H1 (cell line): ENCODE measurements at places on chromosomes 2 and 18.
A peak's percentile ranks its signal among the peaks of the same experiment; 100 is the strongest.

GRCh38 chr2:237964578-237965404, 2.0 kb upstream of the UBE2F start:
- no peaks in the 10 kb centered on the region for H3K27me3 ChIP-seq
- H3K4me3 ChIP-seq, result no peak overlapping the region
- no peaks in the 10 kb centered on the region for H3K36me3 ChIP-seq
- no peak overlapping the region for H3K27ac ChIP-seq
- no peak for DNase-seq

GRCh38 chr18:48475635-48476549, 62.9 kb upstream of the CTIF start:
- no peaks in the 10 kb centered on the region for H3K27me3 ChIP-seq
- no peak overlapping the region for H3K27ac ChIP-seq
- H3K36me3 ChIP-seq, result no peaks in the 10 kb centered on the region
- DNase-seq, result peak; percentile 41
- H3K4me3 ChIP-seq, result no peak overlapping the region

GRCh38 chr2:176356251-176356650, 87.0 kb downstream of the MTX2 start:
- H3K4me3 ChIP-seq, result no peak overlapping the region
- no peaks in the 10 kb centered on the region for H3K36me3 ChIP-seq
- H3K4me1 ChIP-seq, result no peaks in the 10 kb centered on the region

GRCh38 chr2:175824243-175824642, 177.8 kb downstream of the LNPK start:
- H3K36me3 ChIP-seq, result no peaks in the 10 kb centered on the region; the same call in 1 of the 2 replicates
- no peaks in the 10 kb centered on the region for H3K27me3 ChIP-seq
- H3K4me1 ChIP-seq, result no peaks in the 10 kb centered on the region
- H3K4me3 ChIP-seq, result no peak overlapping the region
- no peak for DNase-seq
- H3K27ac ChIP-seq, result no peak overlapping the region

- no peaks in the 10 kb centered on the region for H3K4me1 ChIP-seq
- peak; percentile 65 for DNase-seq
- H3K27me3 ChIP-seq, result no peaks in the 10 kb centered on the region
Measured at GRCh38 chr2:158011055-158011771, 90.5 kb upstream of the UPP2 start.

DNA sequence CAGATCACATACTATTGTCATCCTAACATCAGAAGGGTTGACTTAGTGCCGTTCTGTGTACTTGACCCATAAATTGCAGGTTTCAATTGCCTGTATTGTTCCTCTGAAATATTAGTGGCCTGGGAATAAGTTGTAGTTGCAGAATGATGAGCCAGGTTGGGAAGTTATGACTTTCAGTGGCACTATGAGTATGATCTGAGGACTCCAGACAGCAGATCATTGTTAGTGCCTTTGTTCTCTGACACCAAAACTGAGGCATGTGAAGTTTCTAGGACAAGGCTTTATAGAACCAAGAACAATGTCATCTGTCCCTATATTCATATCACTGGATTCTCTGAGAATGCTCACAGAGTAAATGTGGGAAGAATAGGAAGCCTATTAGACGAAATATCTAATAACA, 403.7 kb downstream of the STK39 start:
- no peaks in the 10 kb centered on the region for H3K27me3 ChIP-seq
- no peaks in the 10 kb centered on the region for H3K36me3 ChIP-seq
- H3K27ac ChIP-seq, result no peak overlapping the region
- DNase-seq, result no peak
- no peak overlapping the region for H3K4me3 ChIP-seq

- DNase-seq, result no peak
- no peaks in the 10 kb centered on the region for H3K4me1 ChIP-seq
- H3K36me3 ChIP-seq, result no peaks in the 10 kb centered on the region
- H3K4me3 ChIP-seq, result no peak overlapping the region
Measured at GRCh38 chr2:69057660-69058059, 44.7 kb downstream of the ANTXR1 start.

DNA sequence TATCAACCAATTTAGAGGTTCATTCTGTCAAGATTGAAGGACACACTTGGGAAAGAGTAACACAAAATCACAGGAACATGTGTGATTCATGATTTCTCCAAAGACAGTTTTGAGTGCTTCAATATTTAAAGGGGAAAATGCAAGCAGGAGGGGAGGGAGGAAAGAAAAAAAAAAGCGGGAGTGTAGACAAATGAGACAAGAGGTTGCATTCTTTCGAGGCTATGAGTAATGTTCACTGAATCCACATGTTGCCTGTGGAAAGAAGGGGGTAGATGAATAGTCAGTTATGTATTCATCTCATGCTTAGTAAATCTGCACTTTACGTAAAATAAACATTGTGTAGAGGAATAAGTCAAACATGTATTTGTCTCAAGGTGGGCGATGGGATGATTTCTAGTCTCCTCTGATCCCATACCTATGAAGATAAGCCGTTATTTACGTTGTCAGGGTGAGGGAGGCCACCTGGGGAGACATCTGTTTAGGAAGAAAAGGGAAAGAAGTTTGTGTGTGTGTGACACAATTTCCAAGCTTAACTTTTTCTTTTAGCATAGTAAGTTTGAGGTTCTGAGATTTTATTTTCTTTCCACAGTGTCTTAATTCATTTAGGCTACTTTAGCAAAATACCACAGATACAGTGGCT, 211.0 kb upstream of the ZC3H15 start:
- H3K36me3 ChIP-seq, result no peaks in the 10 kb centered on the region
- H3K4me3 ChIP-seq, result no peak overlapping the region
- H3K4me1 ChIP-seq, result no peaks in the 10 kb centered on the region
- no peak overlapping the region for H3K27ac ChIP-seq
- DNase-seq, result no peak

DNA sequence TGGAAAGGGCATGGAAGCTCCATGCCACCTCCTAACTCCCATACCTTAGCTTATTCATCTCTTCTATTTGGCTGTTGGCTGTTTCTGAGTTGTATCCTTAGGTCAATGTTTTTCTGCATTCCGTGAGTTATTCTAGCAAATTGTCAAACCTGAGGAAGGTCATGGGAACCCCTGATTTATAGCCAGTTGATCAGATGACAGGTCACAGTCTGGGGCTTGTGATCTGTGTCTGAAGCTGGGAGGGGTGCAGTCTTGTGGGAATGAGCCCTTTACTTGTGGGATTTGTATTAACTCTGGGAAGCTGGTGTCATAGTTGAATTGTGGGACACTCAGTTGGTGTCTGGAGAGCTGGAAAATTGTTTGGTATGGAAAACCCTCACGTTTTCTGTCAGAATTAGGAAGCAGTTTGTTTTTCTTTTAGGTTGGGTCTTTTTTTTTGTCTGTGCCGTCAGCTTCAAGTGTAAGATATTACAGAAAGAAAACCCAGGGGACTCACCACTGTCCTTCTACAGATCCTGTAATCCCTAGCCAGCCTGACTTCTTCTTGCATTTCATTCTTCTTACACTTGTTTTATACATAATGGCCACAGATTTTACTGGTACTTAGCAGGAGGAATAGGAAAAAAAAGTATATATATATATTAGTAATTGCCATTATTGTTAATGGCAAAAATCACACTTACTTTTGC, 137.9 kb downstream of the LRRTM1 start:
- no peaks in the 10 kb centered on the region for H3K4me1 ChIP-seq
- H3K4me3 ChIP-seq, result no peak overlapping the region
- no peaks in the 10 kb centered on the region for H3K27me3 ChIP-seq
- no peak for DNase-seq

GRCh38 chr2:10457846-10458598, 9.9 kb upstream of the ODC1 start:
- no peak overlapping the region for H3K4me3 ChIP-seq
- H3K27me3 ChIP-seq, result no peaks in the 10 kb centered on the region
- no peaks in the 10 kb centered on the region for H3K4me1 ChIP-seq
- DNase-seq, result no peak
- no peak overlapping the region for H3K27ac ChIP-seq

DNA sequence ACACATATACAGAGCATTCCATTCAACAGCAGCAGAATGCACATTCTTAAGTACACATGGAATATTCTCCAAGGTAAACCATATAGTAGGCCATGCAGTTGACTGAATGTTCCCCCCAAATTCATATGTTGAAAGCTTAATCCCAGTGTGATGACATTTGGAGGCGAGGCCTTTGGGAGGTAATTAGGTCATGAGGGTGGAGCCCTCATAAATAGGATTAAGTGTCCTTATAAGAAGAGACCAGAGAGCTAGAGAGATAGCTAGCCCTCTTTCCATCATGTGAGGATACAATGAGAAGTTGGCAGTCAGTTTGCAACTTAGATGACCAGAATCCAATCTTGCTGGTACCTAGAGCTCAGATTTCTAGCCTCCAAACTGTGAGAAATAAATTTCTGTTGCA, 27.6 kb downstream of the TMEM185B start:
- H3K27ac ChIP-seq, result no peak overlapping the region
- no peak for DNase-seq

- no peak overlapping the region for H3K27ac ChIP-seq
- no peaks in the 10 kb centered on the region for H3K4me1 ChIP-seq
- no peak for DNase-seq
- H3K36me3 ChIP-seq, result no peaks in the 10 kb centered on the region
Measured at GRCh38 chr18:58566556-58567292, 62.2 kb downstream of the ALPK2 start.

DNA sequence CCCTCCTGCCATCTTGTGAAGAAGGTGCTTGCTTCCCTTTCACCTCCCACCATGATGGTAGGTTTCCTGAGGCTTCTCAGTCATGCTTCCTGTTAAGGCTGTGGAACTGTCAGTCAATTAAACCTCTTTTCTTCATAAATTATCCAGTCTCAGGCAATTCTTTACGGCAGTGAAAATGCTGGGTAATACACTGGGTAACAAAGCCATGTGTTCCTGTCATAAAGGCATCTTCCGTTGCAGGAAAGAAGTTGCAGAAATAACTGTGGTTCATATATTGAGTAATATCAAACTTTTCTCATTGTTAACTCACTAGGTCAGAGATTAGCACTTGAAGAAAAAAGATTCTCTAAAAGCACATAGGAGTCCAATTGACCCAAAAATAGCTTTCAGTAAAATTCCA, 163.9 kb upstream of the HNMT start:
- H3K4me3 ChIP-seq, result no peak overlapping the region
- H3K27me3 ChIP-seq, result no peaks in the 10 kb centered on the region
- DNase-seq, result no peak
- no peak overlapping the region for H3K27ac ChIP-seq
- no peaks in the 10 kb centered on the region for H3K36me3 ChIP-seq

DNA sequence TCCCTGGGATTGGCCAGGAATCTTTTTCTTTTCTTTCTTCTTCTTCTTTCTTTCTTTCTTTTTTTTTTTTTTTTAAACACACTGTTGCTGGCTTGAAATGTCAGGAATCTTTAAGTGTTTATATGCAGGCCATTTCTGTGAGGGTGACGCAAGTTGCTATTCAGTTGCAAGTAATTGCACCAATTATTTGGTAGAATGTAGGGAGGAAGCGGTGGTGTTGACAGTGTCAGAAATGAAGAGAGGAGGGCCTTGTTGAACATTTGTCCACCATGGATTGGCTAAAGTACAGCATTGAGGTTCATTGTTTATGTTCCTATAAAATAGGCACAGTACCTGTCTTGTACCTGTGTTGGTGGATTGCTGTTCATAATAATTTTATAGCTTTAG, 6.5 kb downstream of the RPIA start:
- no peak for DNase-seq
- H3K27me3 ChIP-seq, result no peaks in the 10 kb centered on the region
